ENCODE measurements at places on chromosomes 2 and 18.

DNA sequence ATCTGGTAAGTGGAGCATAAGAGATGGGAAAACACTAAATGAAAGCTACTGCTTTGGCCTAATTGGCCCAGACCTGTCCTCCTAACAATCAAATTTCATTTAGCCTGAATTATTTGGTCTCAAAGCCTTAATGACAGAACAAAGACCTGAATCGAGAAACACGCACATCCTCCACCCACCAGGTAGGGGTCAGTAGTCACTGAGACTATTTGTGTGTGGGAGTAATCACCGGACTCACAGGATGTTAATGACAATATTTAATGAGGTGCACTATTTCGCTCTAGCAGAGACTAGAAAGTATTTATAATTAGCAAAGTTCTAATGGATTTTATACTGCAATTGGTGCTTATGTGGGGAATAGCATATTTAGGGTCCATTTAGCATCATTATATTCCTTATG lies 68.1 kb downstream of the RBM43 start:
- no peak for DNase-seq

DNA sequence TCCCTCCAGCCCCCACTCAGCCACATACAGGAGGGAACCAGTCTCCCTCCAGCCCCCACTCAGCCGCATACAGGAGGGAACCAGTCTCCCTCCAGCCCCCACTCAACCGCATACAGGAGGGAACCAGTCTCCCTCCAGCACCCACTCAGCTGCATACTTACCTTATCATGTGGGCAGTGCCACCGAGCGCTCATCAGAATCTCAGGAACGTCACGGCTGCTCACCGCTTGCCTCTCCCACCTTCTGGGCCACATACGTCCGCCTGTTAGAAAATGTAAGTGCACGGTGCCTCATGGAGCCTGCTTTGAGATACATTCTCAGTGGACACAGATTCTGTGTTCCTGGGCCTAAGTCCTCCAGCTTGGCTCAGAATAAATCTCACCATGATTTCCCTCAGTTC lies 124.8 kb downstream of the PXDN start:
- DNase-seq: no peak

DNA sequence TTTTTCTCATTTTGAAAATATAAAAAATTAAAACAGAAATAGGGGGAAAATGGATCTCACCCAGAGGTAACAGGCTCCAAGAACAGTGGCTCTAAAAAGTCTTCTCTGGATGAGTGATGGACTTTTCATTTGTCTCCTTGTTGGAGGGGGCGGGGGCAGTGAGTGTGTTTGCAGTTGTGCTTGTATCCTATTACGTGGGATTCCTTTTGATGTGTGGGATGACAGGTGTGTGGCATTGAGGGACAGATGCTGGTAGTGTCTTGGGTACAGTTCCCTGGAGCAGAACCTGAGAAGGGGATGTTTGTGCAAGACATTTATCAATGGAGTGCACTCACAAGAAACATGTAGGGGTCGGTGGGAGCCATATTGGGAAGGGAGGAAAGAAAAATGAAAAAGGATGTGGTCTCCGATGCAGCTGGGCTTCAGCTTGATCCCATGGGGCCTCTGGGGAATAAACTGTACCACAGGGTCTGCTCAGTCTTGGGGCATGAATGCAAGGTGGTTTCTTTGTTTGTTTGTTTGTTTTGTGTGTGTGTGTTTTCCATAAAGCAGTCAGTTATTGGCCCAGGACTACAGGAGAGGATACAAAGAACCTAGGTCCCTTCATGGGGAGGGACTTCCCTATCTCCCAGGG lies 120.0 kb upstream of the SLC35G4 start:
- no peak for DNase-seq

DNA sequence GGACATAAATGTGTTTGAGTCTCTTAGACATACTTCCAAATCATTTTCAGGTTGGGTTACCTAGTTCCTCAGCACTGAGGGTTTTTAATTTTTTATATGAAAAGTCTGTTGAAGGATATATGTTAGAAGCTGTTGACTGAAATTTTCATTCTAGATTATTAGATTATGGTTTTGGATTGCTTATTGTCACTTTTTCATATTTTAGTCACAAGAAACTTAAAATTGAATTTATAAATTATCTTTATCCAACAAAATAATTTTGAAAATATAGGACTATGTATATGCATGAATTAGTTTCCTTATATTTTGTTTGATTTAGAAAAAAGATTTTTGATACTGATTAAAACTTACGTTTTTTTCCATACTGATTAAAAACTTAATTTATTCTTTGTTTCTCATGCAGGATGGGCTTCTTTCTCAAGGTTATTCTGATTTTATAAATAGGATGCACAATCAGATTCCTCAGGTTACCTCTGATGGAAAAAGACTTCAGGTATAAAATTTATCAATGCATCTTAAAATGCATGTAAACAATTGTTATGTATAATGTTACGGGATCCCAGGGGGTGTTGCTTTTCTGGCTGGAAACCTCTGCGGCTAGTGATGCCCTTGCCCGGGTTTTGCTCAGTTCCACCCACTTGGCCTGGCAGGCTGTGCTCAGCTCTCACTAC lies 26.2 kb downstream of the DDX1 start:
- DNase-seq: no peak

DNA sequence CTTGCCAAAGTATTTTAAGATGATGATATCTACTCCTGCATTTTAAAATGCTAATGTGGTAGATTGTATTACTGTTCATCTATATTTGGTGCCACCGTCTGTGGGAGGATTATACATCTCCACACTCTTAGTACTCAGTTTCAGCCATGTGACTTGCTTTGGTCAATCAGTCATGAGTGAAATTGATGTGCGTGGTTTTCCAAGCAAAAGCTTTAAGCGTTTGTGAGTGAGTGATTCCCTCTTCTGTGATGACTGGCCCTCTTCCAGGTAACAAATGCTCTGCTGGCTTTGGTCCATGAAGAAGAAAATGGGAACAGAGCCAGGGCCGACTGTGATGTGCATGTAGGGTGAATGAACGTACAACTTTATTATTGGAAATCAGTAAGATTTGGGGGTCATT lies 330.4 kb downstream of the LPIN1 start:
- DNase-seq: no peak

DNA sequence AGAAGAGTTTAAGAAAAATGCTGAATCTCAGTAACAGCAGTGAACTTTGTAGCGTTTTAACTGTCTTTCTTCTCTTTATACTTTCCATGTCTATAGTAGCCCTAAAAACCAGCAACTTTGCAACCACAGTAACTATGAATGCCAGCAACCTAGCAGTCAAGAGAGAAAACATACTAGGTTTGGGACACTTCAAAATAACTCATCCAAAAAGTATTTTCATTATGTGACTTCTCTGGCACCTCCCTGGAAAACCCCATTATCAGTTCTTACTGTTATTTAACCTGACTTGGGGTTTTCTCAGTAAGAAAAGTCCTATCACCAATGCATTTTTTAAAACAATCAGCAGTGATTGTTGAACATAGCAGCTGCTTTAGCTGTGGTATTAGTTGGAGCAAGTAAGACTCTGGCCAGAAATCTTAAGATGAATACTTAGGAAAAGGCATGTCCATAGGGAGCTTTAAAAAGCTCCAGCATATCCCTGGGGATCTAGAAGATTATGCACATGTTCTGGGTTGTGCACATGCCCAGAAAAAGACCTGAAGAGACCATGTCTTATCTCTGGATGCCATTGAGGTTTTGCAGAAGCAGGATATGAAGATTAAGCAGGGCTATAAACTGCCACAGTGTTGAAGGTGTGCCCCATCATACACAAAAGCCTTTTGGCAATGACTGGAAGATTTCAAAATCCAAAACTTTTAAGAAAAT lies 411.3 kb downstream of the CMPK2 start:
- DNase-seq: no peak

GRCh38 chr2:45849491-45850283 lies 198.2 kb downstream of the PRKCE start:
- no peak for DNase-seq

- DNase-seq: no peak
Observed at GRCh38 chr2:73981081-73982001, 3.4 kb upstream of the TET3 start.

DNA sequence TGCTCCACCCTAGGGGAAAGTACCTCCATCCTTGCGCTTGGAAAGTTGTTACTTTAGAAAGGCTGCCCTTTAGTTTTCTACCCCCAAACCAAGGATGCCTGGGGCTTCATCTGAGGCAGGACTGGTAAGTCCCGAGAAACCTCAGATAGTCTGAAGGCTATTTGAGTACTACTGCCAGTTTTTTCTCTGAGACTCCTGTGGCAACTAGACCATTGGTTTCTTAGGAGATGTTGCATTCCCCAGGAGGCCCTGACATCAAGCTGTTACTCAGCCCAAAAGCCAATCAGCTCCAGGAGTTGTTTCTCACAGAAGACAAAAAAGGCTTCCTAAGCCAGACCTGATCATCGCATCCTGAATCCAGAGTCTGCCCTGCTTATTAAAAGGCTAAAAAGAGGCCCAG lies 67.2 kb downstream of the COLEC12 start:
- DNase-seq: no peak
